ENCODE measurements at places on chromosomes 16 and 17.
A peak's percentile ranks its signal among the peaks of the same experiment; 100 is the strongest.

- no peak for DNase-seq
Measured at GRCh38 chr16:1923299-1924034, 5.3 kb upstream of the HS3ST6 start.

- DNase-seq = no peak
Measured at GRCh38 chr16:29662000-29662728, 883 bp upstream of the SPN start.

DNA sequence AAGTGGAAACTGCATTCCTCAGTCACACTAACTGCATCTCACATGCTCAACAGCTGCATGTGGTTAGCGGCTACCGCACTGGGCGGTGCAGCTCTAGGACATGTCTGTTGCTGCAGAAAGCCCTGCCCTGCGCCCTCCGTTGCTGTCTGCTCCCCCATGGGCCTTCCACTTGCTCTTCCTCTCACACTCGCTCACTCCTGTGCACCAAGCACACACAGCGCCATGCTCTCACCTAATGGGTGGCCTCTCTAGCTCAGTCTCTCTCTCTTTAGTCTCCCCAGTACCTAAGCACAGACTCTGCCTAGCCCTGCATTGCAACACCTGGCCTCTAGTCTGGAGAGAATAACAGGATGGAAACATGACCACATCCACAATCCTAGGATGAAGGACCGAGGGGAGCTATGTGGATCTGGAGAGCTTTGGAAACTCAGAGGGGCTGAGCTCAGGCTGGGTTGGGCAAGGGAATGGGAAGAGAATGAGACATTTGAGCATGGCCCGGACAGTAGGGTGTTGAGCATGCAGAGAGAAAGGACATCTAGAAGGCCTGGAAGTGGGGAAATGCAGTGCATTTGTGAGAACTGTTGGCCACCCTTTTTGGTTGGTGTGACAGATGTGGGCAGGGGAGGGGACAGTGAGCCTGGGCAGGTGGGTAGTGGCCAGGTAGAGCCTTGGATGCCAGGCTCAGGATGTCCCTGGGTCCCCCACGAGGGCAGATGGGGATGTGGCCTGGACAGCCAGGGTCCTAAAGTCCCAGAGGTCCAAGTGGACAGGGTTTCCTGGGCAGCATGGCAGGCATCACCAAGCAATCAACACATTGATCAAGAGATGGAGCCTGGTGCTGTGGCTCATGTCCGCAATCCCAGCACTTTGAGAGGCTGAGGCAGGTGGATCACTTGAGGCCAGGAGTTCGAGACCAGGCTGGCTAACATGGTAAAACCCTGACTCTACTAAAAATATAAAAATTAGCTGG lies 16.1 kb downstream of the SGCA start:
- DNase-seq = no peak

- no peak for DNase-seq
Measured at GRCh38 chr17:40936976-40937375, 470 bp downstream of the KRT23 start.

- no peak for DNase-seq
Measured at GRCh38 chr16:19776147-19776546, 58.1 kb downstream of the IQCK start.

DNA sequence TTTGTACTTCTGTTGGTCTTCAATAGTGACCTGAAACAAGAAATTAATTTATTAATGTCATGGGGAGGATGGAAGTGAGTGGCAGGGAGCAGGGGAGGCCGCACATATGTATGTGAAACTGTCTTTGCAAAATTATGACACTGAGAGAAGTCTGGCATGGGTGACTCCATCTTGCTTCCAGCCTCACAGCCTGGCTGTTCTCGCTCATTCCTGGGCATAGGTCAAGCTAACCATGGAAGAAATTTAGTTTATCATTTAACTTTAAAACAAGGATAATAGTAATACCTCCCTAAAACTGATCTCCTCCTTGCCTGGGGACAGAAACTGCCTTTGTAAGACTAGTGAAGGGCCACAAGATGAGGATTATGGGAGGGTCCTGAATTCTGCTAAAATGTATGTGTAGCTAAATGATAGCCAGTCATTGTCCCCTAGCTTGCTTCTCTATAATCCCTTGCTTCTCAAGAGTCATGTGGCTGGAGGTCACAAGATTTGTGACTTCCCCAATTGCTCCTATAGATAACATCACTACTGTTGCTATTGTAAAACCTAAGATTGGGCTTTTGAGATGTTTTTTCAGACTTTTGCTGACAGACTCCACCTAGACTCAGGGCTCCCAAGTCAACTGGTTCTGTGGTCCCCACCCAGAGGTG lies 126.0 kb downstream of the HS3ST3A1 start:
- no peak for DNase-seq

- DNase-seq = no peak
Measured at GRCh38 chr16:17261197-17261858, 209.4 kb downstream of the XYLT1 start.

- DNase-seq = peak; percentile 47
Measured at GRCh38 chr17:31558748-31559583, 167.5 kb downstream of the RAB11FIP4 start.
